ENCODE measurements at places on chromosomes 11 and 22.

DNA sequence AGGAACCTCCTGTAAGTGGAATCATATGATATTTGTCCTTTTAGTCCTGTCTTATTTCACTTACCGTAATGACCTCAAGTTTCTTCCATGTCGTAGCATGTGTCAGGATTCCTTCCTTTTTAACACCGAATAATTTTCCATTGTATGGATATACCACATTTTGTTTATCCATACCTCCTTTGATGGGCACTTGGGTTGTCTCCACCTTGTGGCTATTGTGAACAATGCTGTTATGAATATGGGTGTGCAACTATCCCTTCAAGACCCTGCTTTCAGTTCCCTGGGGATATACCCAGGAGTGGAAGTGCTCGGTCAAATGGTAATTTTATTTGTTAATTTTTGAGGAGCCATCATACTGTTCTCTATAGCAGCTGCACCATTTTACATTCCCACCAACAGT lies 244.9 kb upstream of the BLID start:
- DNase-seq, result no peak

DNA sequence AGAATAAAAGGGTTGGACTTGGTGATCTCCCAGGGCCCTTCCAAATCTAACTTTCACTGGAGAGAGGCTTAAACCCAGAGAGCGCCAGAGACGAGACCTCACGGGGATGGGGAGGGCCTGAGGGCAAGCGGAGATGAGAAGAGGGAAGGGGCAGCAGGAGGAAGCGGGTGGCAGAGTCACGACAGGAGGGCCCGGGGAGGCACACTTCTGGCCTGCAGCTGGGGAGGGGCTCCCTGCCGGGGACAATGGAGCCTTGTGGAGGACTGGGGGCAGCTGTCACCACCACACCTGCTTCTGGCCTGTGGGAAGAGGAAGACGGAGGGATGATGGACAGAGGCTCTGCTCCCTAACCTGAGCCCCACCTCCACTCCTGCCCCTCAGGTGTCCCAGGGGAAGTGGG lies 40.2 kb downstream of the PDE2A start:
- no peak for DNase-seq

- no peak for DNase-seq
Observed at GRCh38 chr11:68257477-68258362, 14.1 kb downstream of the C11orf24 start.

GRCh38 chr11:3952715-3953114 lies 97.3 kb downstream of the STIM1 start:
- DNase-seq, result no peak

DNA sequence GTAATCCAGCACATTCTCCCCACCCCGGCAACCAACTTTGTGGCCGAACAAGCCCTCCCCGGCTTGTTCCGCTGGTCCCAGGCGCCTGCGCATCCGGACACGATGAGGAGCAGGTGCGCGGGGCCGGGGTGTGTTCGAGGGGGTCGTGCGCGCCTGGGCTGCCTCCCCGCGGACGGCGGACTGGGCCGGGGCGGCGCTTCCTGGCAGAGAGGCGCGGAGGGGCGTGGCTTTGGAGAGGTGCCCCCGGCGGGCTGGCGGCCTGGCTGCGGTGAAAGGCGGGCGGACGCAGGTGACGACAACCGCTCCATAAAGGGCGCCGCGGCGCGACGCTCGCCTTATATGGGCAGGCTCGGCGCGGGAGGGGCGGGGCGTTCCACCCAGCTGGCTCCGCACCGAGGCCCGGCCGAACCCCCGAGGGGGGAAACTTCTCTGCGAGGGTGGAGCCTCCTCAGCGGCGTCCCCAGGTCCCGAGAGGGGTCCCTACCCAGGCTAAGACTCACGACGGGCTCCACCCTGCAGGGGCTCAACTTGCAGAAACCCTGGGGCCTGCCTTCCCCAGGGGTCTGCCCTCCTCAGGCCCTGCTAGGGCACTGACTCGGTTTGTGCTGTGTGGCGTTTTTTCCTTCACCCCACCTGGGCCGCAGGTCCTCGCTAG lies 26.4 kb downstream of the TXN2 start:
- peak; percentile 50 for DNase-seq

DNA sequence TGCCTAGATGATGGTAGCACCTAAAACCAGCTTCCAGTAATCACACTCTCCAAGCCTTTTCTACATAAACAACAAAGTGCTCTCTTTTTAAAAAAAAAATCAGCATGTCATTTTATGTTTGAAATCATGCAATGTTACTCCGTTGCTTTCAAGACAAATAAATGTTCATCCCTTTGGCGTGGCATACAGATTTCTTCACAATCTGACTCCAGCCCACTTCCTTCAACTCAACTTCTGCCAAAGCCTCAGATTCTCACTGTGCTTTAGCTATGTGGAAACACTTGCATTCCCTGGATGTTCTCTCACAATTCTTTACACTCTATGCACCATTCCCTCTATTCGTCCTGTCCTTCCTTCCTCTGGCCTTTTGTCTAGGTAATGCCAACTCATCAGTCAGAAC lies 206.3 kb upstream of the BLID start:
- no peak for DNase-seq

GRCh38 chr22:38923463-38924346 lies 33.7 kb upstream of the APOBEC3A start:
- DNase-seq, result no peak
